HCEC 1CT (cell line): ENCODE measurements at places on chromosomes 11 and 22.

DNA sequence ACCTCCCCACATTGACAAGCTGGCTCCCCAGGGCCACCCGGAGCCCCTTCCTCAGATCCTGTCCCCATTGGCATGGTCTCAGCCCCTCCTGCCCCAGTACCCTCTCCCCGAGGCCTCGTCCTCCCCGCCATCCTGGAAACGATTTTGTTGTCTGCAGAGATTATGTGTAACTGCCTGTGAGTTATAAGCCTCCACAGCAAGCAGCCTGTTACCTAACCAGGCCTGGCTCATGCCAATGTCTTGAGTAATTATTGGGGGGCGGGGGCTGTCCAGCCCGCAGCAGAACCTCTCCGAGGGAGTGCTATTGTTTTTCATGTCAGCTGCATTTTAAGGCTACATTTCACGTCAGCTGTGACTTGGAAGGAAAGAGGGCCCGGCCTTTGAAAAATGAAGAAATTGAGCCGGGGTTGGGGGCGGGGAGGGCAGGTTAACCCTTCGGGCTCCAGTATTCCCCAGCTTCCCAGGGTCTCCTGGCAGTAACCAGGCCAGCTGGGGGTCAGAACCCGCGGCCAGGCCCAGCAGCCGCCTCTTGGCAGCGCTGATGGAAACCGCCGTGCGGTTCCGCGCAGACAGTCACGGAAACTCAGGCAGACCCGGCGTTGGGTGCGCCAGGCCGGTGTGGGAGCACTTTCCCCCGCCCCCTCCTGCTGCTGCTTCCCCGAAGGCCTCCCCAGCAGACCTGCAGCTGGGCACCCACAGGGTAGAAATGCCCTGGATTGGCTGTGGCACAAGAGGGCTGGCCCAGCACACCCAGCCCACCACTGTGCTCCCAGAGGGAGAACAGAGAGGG lies 59.5 kb downstream of the CDKN1C start:
- DNase-seq, result peak; percentile 90

DNA sequence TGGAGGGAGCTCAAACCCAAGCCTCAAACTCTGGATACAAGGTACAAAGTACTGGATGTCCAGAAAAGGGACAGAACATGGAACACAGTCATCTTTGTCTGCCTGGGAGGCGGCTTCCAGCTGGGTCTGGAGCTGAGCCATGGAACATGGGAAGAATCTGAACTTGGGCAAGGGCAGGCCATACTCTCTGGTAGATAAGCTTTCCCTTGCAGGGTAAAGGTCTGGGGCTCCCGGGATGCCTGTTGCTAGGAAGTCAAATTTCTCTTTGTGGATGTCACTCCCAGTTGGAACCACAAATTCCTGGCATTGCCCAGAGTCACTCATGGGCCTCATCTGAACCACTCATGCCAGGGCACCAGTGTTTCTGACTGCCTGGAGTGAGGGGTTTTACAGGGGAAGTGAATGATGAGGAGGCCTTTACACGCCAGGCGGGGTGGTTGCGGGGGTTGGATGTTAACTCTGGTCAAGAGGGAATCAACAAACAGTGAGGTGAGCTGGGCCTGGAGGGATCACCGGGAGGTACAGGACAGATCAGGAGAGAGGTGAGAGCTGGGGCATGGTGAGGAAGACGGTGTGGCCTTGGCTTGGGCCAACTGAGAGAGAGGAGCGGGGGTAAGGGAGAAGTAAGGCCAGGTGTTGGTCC lies 5.7 kb downstream of the FTH1 start:
- DNase-seq, result no peak

DNA sequence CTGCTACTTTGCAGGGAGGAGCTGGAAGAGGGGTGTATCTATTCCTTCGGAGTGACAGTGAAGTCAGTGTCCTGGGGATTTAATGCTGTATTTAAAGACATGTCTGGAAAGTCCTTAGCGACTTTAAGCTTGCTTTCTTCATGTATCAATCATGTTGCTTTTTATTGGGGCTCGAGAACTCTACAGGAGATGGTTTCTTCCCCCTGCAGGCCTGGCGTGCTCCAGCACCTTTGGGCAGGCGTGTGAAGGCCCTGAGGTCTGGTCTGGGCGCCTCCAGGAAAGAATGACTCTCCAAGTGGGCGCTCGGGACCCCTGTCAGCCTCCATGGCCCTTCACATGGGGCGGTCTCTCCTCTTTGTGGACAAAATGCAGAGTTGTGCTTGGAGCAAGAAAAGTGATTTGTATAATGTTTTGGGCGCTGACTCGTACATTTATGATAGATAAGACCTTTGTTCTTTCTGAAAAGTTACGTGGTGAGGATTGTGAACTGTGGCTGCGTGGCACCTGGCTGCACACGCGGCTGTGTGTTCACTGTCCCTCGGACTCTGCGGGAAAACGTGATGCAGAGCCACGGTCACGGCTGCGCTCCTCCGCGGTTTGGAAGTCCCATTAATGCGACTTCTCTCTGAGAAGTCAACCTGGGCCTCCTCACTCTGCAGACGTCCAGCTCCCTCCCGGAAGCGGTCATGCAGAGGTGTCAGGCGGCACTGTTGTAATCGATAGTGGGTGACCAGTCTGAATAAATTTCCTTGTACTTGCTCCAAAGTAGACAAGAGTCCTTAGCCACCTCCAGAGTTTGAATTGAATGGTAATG lies 282.5 kb downstream of the TBC1D22A start:
- no peak for DNase-seq

GRCh38 chr11:72812604-72812966 lies 1.6 kb upstream of the ATG16L2 start:
- DNase-seq, result no peak

- DNase-seq, result no peak
These were observed 209.5 kb upstream of the E2F8 start for GRCh38 chr11:19450282-19450681.

DNA sequence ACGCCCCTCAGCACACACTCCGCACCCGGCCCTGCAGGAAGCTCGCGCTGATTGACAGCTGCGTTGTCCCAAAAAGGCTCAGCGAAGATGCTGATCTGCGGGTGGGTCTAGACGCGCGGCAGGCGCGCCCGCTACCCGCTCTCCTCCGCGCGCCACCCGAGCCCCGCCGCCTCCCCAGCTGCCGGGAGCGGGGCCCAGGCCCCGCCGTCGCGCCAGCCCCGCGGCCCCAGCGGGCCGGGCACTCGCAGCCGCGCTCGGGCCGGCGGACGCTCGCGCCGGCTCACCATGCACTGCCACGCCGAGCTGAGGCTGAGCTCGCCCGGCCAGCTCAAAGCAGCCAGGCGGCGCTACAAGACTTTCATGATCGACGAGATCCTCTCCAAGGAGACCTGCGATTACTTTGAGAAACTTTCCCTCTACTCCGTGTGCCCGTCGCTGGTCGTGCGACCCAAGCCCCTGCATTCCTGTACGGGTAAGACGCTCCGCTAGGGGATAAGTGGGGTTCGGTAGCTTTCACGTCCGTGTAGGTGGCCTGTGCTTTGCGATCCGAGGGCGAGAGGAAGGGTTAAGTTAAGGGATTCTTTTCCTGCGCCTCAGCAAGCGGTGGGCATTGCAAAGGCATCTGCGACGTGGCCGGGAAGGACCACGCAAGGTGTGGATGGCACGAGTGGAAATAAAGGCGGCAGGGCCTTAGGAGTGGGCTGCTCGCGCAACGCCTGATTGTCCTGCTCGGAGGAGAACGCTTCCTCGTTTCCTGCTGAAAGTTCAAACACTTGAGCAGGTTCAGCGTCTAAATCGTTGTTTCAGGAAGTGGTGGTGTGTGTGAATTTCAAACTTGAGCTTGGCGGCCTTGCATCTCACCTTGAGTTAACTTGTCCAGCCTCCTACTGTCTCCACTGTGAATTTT lies at the start of gene BARX2:
Gene BARX2 (plus strand): TSS at position 98 of the 907 bp plus-strand sequence. CDS start 188 bp downstream, at position 286.
- DNase-seq, result no peak

DNA sequence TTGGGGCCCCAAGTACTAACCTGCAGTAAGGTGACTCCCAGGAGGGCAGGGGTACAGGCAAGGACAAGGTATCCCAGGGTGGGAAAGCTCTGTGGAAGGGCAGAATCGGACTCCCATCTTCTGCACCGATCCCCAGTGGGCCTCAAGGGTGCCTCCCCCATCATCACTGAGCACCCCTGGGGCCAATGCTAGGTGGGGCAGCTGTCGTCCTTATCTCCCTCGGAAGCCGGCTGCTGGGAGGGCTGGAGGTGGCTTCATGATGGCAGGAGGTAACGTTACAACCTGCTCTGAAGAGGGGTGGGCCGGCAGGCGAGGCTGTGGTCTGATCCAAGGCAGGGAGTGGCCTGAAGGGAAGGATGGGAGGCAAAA lies 87.6 kb upstream of the LINC01488 start:
- DNase-seq, result no peak

DNA sequence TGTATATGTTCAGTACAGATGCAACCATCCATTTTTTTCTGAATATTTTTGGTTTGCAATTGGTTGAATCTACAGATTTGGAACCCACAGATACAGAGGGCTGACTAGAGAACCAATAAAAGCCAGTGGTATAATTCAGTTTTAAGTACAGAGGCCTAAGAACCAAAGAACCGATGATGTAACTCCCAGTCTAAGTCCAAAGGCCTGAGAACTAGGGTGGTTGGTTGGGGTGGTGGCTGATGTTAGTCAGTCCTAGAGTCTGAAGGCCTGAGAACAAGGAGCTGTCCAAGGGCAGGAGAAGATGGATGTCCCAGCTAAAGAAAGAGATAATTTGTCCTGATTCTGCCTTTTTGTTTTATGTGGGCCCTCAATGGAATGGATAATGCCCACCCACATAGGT lies 48.7 kb upstream of the LIN7C start:
- DNase-seq, result no peak

DNA sequence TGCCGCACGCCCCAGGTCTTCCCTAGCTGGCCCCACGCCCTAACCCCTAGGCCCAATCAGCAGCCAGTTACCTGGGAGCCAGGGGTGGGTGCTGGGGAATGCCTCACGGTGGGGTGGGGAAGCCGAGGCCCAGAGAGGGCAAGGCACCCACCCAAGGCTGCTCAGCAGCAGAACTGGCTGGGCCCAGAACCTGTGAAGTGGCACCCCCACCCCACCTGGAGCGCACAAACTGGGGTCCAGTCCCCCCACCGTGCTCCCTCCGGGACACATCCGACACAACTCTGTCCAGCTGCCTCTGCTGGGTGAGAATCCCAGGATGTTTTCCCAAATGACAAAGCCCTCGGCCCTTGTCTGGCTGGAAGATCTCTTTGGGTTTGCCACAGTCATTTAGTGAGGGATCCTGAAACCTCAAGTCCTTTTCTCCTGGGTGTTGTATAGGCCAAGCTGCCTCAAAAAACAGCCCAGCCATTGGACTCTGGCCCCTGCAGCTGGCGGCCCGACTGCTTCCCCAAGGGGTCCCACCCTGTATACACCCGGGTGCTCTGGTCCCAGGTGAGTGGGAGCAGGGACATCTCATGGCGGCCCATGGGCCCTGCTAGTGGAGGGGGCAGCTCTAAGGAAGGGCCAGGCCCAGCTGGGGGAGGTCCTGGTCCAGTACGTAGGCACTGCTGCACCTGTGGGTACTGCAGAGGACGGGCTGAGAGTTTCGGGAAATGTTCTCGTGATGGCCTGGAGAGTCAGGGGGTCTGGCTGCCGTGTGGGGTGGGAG lies 20.9 kb downstream of the TSSC4 start:
- no peak for DNase-seq

- DNase-seq, result no peak
These were observed 53.4 kb downstream of the FAM181B start for GRCh38 chr11:82680252-82680651.

DNA sequence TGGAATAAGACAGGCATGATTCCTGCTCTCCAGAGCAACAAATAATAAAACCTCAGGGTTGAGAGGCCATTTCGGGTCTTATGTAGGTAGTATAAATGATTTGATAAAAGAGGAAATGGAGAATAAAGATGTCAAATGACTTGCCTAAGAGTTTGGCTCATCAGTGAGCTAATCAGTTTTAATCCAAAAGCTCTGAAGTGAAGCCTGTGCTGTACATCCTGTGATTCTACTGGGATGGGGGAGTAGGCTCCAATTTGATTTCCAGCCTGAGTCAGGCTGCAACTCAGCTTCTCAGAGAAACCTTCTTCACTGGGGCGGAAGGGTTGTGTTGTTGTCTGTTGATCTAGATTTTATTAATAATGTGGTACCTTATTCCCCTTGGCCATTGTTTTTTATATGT lies 192.2 kb upstream of the SORL1-AS1 start:
- no peak for DNase-seq

DNA sequence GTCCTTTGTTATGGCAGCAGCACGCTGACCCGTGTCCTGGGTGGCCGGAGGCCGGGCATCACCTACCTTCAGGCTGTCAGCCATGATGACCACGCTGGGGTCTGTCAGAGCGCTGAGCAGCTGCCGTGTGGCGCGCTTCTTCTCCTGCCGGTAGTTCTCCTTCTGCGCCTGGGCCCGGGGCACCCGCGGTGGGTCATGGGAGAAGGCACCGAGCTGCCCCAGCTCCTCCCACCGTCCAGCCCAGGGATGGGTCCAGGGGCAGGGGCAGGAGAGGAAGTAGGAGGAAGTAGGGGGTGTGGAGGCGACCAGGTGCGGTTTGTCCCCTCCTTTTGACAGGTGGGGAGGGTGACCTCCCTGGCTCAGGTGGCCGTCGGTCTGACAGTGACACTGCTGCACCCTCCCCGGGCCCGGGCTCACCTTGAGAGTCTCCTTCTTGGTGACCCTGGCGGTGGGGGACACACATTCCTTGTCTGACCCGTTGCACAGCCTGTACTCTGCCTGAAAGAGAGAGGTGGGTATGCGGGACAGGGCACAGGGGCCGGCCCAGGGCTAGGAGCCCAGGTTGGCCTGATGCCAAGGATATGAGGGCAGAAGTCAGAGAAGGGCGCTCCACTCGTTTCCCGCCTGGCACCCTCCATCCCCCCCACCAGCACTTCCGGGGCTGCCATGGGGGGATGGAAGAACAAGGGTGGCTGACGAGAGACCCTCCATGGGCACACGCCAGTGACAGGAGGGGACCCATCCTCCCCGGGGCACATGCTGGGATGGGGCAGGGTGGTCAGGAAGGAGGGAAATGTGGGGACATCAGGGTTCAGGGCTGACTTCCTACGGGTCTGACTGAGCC lies 43.0 kb downstream of the OSBPL5 start:
- DNase-seq, result no peak

GRCh38 chr11:75884321-75884720 lies 69.3 kb downstream of the UVRAG start:
- no peak for DNase-seq
